HS-27A (cell line): ENCODE measurements at places on chromosomes 1 and 21.

DNA sequence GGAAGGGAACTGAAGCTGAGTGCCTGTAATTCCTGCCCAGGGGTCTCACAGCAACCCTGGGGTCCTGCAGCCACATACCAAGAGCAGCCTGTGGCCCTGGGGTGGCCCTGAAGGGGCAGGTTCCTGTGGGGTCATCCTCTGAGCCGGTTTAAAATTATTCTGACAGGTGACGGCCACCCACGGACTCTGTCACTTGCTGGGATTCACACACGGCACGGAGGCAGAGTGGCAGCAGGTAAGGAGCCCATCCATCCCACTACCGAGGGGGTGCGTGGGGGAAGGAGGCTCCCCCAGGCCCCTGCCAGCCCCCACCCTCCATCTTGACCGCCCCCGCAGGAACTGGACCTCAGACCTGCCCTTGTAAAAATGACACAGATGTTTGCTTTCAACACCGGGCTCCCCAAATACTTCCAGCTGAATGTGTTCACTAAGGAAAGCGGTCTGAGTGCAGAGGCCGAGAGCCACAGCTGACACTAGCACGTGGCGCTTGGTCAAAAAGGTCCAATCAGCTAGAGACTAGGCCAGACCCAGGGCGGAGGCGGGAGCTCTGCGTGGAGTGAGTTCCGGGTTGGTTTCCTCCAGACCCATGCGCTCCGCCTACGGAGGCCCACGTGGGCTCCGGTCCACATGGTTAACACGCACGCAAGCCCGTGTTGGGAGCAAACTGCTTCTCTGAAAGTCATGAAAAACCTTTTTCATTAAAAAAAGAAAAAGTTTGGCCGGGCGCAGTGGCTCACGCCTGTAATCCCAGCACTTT is 10.0 kb downstream of the YBEY start:
- no peak for DNase-seq

DNA sequence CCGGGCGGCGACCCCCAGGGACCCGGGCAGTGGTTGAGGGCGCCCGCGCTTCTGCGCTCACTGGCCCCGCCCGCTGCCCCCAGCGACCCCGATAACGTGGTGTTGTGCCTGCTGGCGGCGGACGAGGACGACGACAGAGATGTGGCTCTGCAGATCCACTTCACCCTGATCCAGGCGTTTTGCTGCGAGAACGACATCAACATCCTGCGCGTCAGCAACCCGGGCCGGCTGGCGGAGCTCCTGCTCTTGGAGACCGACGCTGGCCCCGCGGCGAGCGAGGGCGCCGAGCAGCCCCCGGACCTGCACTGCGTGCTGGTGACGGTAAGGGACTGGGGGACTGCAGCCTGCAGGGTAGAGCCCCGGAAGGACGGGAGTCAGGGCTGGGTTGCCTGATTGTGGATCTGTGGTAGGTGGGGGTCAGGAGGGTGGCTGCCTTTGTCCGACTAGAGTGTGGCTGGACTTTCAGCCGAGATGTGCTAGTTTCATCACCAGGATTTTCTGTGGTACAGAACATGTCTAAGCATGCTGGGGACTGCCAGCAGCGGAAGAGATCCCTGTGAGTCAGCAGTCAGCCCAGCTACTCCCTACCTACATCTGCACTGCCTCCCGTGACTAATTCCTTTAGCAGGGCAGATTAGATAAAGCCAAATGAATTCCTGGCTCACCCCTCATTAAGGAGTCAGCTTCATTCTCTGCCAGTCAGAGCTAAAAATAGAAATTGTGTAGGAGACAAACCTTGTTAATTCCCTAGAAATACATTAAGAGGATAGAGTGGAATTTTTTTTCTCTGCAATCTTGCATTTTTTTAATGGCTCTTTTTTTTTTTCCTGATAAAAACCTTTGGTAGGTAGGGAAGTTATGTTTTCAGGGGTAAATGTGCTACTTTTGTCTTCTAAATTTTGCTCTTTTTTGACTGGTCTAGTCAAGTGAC is 1.5 kb downstream of the GADD45A start:
- DNase-seq = peak; percentile 96

DNA sequence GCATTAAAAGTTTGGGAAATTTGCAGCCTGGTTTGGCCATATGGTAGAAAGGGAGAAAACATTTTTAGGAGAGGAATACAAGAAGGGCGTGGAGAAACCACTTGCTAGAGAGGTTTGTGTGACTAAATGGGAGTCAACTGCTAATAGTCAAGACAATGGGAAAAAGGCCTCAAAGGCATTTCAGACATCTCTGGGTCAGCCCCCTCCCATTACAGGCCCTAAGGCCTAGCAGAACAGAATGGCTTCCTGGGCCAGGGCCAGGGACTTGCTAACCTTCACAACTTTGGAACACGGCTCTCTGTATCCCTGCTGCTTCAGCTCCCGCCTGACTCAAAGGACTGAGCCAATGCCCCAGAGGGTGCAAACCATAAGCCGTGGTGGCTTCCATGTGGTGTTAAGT is 752.3 kb upstream of the ADAMTS5 start:
- no peak for DNase-seq

DNA sequence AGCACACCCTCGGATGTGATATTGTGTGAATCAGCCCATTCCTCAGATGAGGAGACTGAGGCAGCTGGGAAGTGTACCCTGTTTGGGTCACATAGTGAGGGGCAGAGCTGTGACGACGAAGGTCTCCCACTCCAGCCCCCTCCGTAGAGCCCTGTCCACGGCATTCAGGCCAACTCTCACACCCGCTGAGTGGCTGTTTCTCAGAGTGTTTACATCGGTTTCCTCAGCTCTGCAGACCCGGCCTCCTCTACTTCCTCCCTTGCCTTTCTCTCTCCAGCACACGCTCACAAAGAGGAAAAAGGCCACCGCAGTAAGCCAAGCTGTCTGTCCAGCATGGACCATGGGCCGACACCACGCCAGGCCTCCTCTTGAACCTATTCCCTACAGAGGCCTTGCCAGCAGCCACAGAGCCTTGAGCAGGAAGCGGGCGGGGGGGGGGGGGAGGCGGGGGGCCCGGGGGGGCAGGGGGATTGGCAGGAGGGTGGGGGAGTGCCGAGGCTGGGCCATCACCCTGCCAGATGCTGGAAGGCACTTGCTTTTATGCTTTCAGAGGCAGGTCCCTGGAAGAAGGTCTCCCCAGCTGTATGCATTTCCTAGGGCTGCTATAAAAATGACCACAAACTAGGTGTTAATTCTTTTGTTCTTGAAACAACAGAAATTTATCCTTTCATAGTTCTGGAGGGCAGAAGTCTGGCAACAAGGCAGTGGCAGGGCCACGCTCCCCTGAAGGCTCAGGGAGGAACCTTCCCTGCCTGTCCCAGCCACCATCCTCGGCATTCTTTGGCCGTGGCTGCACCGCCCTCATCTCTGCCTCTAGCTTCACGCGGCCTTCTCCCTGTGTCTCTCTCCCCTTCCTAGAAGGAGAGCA is 178.4 kb downstream of the PSMG1 start:
- no peak for DNase-seq

DNA sequence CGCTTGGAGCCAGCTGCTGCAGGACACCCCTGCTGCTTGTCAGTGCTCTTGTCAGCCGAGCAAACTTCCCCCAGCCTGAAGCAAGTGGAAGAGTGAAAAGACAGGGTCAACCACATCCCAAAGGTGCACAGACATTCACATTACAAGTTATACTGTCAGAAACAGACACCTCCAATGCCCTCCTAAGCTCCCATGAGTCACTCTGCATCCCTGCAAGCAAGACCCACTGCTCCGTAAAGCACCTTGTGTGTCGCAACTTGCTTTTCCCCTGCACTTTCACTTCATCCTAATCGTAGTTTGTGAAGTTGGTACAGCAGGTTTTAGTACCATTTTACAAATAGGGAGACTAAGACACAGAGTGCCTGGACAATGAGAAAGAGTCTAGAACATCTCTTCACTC is 51.1 kb downstream of the KCNH1 start:
- no peak for DNase-seq

GRCh38 chr1:50724626-50725286 is 235.3 kb downstream of the FAF1 start:
- DNase-seq = no peak

DNA sequence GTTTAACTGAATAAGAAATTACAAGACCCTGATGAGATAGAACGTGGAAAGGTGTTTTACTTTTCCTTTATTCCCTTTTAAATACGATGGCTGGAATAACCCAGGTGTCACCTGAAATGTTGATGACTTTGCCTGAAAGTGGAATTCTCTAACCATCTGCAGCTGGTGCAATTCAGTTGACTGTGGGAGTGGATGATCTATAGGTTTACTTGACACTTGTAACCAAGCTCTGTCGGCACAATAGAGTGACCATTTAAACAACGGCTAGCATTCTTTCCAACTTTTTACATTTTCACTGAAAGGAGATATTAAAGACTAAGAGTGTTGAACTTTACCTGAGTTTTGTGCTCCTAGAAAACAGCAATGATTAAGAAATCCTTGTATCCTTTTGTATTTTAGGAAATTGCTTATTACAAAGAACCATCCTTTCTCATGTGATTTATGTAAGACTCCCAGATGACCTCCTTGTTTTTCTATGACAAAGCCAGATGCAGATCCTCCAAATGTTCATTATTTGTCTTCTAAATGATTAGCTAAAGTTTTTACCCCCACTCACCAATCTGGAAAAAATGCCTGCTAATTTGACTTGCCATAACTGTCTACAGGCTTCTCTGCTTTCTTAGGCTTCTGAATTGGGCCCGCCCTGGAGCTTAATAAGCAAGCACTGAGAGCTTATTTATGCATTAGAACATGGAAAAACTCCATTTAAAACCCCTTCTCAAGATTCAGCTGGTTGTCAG is 129.5 kb upstream of the LRRC7 start:
- DNase-seq = no peak

DNA sequence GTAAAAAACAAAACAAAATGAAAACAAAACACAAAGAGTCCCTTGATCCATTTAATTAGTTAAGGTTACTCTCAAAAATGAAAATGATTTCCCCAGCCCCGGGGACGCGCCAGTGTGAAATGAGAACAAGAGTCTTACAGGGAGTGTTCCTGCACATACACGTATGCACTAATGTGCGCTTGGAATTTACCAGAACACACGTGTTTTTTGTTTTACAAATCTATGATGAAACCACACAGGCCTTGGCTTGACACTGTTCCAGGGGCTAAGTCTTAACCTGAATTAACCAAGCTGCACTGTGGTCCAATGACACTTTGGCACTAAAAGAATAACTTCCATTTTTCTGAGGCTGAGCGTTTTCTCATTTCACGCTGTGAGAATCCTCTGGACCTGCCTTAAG is 63.7 kb downstream of the SLC45A1 start:
- DNase-seq = no peak

DNA sequence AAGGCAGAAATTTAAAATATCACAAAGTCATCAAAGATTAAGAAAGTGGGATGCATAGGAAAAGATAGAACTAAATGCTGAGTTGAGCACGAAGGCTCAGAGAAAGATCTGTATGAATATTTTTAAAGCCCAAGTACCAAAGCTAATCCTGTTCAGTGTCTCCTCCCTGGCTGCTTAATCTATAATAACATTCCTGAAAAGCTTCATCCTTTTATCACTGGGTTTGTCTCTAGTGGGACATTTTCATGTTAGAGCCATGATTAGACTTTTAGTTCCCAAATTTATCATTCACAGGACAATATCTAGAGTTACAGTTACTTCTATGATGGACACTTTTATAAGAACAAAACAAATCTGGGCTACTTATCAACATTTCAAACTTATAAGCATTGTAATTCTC is 38.6 kb downstream of the TNFSF18 start:
- DNase-seq = no peak

DNA sequence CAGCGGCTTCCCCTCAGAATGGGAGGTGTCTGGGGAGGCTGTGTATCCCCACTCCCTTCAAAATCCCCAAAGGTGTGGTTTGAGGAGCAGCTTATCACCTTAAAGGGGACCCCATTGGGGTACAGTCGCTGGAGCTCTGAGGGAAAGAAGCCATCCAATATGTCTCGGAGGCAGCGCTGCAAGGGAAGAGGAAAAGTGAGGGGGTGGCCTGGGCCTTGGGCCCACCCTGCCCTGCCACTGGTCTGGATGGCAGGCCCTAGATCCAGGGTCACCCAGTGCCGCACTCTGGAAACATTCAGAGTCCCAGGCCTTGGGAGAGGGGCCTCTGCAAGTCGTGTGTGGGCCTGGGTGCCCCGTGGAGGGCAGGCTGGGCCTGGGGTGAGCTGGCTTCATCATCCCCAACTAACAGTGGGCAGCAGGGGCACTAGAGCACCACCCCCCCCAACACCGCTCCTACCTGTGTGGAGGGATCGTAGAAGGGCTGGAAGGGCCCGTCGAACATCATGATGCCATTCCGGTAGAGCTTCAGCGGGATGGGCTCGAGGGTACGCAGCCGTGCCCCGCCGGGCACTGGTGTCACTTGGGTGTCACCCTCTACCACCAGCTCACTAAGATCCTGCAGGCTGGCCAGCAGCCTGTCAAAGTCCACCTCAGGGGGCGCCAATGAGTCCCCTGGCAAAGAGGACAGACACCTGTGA is 5.6 kb downstream of the SH3BGRL3 start:
- DNase-seq = no peak

DNA sequence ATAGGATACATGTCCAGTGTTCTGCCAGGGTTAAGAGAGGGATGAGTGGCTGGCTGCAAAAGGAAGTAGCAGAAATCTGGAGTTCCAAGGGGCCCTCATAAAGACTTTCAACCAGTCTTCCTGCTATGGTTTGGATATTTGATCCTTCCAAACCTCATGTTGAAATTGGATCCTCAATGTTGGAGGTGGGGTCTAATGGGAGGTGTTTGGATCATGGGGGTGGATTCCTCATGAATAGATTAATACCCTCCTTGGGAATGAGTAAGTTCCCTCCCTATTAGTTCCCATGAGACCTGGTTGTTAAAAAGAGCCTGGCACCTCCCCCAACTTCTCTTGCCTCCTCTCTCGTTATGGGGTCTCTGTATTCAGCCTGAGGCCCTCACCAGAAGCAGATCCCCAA is 10.1 kb upstream of the GNG12 start:
- peak; percentile 49 for DNase-seq

DNA sequence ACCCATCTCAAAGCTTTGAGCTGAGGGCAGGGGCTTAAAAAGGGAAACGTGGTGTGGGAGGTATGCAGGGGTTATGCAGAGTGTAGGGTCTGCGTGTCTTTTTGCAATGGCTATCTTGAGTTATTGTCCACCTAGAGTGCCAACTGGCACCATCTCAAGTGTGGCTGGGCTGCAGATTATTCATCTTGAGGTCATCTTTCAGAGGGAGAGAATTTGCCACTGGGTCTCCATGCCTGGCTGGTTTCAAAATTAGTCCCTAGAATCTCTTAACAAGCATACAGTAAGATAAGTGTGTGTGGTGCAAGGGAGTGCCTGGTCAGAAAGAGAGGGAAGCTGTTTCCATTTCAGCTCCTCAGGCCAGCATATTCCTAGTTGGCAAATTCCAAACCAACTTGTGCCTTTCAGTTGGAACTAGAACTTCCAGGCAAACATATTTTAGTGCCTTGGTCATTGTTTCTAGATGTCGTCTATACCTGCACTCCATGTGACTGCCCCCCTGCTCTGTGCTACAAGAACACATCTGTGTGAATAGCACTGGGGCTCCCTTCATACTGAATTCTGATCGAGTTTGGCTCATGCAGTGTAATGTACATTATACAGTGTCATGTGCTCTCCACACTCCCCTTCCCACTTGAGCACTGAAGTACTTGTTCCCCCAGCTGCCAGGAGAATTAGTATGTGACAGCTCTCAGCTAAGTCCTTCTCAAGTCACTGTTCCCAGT is 5.0 kb upstream of the OR2T8 start:
- no peak for DNase-seq
